IMR-90 (cell line): ENCODE measurements at places on chromosomes 13 and 19.
A peak's percentile ranks its signal among the peaks of the same experiment; 100 is the strongest.

GRCh38 chr13:110403721-110404120 is 96.6 kb downstream of the COL4A2 start:
- DNase-seq, result peak; percentile 67

DNA sequence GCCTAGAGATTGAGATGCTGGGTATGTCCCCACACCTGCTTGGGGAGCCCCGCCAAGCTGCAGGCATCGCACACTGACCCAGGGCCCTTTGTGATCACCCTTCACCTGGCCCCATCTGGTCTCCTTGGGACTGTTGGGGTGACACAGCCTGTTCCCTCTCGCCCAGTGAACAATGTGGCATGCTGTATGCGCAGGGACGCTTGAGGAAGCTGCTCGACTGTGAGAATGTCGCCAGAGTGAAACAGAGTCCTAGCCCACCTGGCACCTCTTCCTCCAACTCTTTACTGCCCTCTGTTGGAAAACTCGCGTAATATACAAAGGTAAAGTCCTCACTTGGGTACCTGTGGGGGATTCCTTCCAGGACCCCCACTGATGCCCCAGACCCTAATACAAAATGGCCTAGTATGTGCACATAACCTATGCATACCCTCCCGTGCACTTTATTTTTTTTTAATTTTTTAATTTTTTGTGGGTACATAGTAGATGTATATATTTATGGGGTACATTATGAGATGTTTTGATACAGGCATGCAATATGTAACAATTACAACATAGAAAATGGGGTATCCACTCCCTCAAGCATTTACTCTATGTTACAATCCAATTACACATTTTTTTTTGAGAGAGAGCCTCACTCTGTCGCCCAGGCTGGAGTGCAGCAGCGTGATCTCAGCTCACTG is 9.0 kb downstream of the BLOC1S3 start:
- no peak for DNase-seq

GRCh38 chr13:75679459-75679858 is 43.3 kb downstream of the LMO7 start:
- no peak for DNase-seq

DNA sequence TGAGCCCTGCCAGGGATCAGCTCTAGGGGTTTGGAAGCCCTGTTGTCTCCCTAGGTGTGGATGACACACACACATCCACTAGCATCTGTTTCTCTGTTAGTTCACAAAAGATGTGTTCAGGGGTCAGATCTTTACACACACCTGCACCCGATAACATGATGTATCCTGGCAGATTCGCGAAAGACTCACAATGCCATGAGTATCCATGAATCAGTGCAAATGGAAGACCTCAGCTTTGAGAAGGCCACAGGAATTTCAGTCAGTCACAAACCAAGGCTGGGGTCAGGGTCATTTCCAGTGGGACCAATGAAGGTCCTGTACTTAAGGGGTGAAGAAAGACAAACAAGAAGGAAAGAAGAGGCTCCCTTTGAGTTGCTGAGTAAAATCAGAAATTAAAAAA is 898.2 kb downstream of the UQCRFS1 start:
- DNase-seq, result no peak

GRCh38 chr13:21175656-21176214 is 617 bp downstream of the SKA3 start:
- DNase-seq, result peak; percentile 28

DNA sequence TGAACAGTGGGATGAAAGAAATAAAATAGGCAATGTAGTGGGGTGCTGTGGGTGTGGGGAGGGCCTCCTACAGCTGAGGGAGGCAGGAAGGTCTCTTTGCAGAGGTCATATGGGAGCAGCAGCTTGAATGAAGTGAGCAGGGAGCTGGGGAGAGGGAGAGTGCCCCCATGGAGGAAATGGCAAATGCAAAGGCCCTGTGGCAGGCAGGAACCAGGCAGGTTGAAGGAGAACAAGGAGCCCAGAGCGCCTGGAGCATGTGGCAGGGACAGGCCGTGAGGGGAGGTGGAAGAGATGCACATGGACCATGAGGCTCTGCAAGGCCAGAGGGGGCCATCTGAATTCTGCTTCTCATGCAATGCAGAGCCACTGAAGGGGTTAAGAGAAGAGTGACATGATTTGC is 191.8 kb downstream of the URI1 start:
- DNase-seq, result no peak
